Activated CD8-positive, alpha-beta memory T cell treated with anti-CD3 and anti-CD28 coated beads for 24 hours (primary cell): ENCODE measurements at places on chromosomes 2 and 18.

DNA sequence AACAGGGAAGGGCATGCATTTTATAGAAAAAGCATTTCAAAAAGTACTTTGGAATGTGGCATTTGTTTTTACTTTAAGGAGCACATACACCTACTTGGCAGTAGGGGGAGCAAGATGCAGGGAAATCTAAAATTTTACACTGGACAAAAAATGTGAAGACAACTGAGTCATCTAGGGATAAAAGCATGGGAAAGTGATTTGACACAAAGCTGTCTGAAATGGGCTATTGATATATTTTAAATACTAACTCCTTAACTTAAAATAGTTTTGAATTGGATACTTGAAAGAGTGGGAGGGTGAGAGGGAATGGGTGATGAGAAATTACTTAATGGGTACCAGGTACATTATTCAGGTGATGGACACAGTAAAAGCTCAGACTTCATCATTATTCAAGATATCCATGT is 15.8 kb downstream of the TMEM200C start:
- DNase-seq, result no peak

DNA sequence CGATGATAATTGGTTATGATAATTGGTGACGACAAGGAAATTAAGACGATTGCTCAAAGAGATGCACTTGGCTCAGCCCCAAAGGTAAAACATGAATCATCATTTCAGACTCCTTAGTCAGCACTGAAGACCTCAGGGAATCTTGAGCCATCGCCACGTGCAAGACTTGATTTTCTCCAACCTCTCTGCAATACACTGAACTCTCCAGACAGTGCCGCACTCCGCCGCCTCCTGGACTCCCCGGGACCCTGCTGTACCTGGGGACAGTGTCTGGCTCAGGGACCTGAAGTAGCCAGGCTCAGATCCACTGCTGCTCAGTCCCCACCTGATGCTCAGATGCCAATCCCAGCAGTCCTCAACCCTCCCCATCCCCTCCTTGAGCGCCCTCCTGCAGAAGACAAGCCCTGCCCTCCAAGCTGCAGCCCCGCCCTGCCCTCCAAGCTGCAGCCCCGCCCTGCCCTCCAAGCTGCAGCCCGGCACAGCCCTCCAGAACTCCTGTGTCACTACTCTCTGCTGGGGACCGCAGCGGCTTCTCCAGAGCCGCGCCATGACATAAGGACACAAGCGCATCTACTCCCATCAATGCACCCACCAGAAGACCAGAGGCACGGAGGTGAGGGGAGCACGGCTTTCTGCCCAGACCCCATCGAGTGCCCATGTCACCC is 1.1 kb downstream of the TMEM18 start:
- DNase-seq, result no peak

- no peak for DNase-seq
Observed at GRCh38 chr18:57149531-57149930, 2.6 kb downstream of the BOD1L2 start.

GRCh38 chr2:174587579-174587978 is 10.0 kb downstream of the WIPF1 start:
- DNase-seq, result no peak

DNA sequence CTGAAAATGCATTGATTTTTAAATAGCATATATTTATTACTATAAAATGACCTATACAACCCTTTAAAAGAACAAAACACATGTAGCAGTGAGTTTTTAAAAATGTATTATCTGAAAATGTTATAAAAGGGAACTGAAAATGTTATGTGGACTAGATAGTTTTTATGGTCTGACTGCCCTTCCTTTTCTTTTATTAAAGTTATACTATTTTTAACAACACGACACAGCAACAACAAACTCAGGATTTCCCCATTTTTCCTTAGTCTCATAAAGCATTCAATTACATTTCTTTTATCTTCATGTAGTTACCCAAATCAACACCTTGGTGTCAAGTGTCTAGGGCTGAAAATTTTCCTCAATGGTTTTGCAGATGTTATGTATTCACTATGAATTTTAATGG is 132.8 kb upstream of the TMEFF2 start:
- no peak for DNase-seq
